ENCODE measurements at places on chromosomes 1 and 21.
A peak's percentile ranks its signal among the peaks of the same experiment; 100 is the strongest.

DNA sequence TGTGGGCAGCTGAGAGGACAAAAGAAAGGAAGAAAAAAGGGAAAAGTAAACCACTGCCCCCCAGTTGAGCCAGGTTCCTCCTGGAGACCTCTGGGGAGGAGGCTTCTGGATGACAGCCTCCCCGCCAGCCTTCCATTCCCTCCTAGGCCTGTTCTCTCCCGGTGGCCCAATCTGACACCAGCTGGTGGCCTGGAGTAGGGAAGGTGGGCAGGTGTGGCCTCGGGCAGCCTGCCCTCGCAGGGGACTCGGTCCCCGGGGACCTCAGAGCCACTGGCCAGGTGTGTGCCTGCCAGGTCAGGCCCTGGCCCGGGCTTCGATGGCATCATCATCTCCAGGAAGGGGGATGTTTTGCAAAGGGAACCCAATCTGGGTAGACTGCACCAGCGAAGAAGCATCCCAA is 159.0 kb downstream of the CASZ1 start:
- no peak for DNase-seq

DNA sequence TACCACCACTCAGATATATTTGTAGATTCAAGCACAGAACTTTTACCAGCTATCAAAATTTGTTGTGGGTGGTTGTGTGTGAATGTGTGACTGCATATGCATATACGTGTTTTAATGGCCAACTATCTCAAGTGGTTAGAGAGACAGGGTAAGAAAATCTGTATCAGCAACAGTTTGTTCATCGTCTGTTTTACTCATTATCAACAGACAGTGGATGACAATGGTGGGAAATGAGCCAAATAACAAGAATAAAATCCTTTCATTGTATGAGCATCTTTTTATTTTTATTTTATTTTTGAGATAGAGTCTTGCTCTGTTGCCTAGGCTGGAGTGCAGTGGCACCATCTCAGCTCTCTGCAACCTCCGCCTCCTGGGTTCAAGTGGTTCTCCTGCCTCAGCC is 22.7 kb upstream of the DYNLT5 start:
- DNase-seq: no peak

DNA sequence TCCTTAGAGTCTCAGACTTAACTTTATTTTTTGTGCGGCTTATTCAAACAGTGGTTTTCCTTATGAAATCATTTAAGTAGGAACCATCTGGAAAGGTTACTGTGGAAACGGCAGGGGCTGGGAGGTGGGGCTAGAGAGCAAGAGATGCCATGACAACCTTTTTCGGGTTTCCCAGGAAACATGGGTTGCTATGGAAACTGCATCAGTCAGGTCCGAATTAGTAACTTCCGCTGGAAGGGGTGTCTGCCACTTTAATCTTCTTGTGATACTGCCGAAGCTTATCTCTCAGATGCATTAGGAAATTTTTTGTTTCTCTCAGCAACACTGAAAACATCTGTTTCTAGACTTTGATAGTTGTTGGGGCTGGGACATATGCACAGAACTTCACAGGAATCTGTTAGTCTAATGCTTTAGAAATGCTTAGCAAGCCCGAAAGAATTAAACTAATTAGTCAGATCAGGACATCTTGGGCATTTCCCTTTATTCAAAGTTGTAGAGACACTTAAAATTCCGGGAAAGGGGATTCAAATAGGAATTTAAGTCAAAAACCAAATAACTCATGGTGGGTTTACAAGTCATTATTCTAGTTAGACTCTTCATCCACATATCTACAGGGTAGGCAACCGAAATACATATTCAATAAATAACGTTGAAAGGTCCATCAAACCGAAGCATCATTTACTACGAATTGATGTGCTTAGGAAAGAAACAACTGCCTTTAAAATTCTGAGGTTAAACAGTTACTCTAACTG is 2.6 kb downstream of the KCNA3 start:
- DNase-seq: peak; percentile 35

DNA sequence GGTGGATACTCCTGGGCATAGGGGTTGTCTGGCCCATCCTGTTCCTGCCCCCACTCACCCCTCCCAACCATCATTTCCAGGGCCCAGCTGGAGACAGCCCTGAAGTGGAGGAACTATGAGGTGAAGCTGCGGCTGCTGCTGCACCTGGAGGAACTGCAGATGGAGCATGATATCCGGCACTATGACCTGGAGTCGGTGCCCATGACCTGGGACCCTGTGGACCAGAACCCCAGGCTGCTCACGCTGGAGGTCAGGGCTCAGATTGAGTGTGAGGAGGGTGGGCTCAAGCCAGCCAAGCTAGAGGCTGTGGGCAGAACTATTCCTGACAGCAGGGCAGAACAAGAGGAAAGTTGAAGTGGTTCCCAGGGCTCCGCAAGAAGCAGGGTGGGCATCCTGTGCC is 14.2 kb downstream of the RHOC start:
- DNase-seq: no peak

DNA sequence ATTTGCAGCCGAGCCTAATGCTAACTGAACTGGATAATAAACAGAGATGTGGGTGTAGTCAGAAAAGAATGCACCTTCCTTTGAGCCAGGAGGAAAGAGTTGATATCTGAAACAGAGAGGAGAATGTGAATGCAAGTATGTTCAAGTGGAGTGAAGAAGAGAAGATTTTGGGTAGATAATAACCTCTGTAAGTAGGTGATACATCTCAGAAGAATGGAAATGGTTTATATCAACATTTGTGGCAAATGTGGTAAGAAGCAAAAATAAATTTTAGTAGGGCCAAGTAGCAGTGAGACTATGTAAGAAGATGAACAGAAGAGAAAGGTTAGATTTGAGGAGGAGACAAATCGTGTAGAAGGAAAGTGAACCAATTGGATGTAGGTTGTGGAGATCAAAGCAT is 1.7 kb upstream of the DNTTIP2 start:
- no peak for DNase-seq

DNA sequence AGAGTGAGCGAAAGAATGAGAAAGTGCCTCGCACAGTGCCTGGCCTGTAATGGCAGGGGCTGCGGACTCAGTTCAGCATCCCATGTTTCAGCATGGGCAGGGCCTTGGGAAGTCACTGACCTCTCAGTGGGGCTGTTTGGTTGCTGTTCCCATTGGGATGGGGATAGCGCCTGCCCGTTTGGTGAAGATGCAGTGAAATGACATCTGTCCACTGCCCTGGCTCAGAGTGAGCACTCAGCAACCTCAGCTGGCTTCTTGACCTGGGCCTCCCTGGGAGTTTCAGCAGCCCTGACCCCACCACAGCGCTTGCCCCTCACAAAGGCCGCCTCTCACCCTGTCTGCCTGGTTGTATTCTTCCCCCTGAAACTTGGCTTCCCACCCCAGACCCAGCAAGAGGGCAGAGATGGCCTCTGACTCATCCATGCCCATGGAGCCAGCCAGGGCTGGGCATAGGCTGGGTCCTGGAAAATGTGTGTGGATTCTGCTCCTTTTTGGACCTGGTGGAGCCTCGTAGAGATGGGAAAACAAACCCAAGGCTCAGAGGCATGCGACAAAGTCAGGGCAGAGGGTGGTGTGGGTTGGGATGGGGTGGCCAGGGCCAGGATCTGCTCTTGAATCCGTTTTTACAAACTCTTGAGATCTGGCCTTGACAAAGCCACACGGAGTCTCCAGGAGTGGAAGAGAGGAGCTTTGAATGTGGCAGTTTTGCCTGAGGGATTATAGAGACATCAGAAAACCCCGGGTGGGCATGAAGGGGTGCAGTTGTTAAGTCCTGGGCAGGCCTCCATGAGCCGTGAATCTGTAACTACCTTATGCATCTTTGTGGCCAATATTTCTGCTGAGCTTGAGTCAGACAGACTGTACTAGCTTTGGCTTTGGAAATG is 1.2 kb downstream of the XKR8 start:
- no peak for DNase-seq

GRCh38 chr1:30334767-30335166 is 388.6 kb downstream of the MATN1 start:
- no peak for DNase-seq

DNA sequence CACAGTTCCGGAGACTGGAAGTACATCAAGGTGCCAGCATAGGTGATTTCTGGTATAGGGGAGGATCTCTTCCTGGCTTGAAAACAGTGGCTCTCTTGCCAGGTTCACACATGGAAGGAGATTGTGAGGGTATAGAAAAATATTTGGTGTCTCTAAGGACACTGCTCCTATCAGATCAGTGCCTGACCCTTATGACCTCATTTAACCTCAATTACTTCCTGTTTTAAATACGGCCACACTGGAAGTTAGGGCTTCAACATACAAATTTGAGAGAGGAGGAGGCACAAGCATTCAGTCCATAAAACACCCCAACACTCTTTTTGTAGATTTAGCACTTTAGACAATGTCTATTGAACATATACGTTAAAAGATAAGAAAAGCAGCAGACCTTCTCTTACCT is 37.0 kb downstream of the COL6A1 start:
- DNase-seq: no peak

DNA sequence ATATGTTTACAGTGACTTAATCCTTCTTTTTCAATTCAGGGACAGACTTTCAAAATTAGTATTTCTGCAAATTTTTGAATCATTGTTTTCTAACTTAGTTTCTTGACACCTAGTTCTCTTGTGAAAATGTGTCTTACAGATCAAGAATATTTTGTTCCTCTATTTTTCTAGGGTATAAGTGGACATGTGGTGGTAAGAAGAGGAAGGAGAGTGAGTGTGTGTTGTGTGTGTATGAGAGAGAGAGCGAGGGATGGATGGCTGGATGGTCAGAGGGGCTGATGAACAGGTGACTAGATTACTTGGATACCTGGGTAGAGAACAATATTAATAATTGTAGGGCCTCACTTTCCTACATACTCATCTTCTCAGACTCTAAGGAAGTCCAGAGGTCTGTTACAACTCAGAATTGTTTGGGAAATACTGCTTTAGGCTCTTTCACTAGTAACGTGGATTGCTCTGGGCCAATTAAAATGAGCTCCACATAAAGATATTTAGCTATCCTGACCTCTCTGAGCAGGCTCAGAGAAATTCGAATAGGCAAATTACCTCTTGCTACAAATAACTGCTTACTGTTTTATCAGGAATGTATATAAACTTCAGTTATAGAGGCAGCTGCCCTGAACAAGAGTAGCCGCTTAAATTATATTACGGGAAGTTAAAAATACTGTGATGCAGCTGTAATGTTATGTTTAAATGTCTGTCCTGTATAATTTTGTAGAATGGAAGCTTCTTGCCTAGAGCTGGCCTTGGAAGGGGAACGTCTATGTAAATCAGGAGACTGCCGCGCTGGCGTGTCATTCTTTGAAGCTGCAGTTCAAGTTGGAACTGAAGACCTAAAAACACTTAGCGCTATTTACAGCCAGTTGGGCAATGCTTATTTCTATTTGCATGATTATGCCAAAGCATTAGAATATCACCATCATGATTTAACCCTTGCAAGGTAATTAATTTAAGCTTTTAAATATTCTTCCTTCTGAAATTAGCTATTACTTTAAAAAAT is 19.7 kb downstream of the GPSM2 start:
- no peak for DNase-seq

DNA sequence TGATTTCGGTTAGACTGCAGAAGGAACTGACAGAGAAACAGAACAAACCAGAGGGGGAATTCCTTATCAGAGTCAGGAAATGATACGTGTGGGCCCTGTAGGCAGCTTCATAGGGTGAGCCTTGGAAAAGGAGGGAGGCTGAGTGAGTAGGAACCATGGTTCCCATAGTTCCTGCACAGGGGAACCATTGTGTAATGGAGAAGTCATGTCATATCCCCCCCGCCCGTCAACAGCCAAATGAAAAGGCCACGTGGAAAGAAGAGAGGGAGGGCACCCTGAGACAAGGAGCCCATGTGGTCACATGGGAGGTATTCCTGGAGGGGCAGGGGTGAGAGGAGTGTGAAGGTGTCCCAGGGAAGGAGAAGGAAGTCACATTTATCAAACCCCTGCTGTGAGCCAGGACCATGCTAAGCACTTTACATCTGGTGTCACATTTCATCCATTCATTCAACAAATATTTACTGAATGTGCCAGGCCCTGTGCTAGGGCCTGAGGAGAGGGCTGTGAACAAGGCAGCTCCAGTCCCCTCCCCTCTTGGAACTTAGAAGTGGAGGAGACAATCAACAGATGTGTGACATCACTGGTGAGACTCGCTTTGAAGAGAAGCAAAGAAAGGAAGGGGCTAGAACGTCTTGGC is 15.7 kb upstream of the FGR start:
- DNase-seq: no peak

- no peak for DNase-seq
Measured at GRCh38 chr1:14968251-14968851, 185.2 kb upstream of the TMEM51 start.

- no peak for DNase-seq
Measured at GRCh38 chr1:86227026-86227425, 70.5 kb upstream of the COL24A1 start.

- no peak for DNase-seq
Measured at GRCh38 chr1:203219934-203220333, 9.5 kb downstream of the CHIT1 start.

GRCh38 chr21:37073417-37074196 is 553 bp downstream of the TTC3 start:
- DNase-seq: peak; percentile 49

DNA sequence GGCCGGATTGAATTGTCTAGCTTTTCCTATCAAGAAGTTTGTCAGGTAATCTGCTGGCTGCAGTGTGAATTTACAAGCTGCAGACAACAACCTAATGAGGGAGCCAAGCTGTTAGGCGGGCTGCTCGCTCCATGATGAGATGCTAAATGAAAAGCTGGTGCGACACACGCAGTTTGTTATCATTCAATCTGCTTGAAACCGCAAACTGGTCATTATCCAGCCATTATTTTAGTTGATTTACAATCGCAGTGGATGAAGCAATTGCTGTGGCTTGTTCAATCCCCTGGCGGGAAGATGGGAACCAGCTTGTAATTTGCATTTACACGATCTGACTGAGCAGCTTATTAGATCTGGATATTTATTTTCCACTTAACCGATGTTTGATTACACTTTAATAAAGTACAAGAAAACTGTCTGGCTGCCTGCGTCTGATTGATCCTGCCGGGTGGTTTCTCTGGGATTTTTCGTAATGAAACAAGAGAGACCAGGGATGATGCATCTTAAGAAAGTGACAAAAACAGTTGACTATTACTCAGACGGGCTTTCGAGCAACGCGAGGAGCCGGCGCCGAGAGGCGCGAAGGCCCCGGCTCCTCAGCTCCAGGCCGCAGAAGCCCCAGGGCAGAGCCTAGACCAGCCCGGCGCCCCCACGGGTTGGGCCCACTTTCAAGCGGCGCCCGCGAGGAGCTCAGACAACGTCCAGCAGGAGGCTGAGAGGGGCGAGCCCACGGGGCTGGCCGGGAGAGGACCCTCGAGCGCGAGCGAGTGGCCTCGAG is 118.0 kb upstream of the BARHL2 start:
- no peak for DNase-seq

DNA sequence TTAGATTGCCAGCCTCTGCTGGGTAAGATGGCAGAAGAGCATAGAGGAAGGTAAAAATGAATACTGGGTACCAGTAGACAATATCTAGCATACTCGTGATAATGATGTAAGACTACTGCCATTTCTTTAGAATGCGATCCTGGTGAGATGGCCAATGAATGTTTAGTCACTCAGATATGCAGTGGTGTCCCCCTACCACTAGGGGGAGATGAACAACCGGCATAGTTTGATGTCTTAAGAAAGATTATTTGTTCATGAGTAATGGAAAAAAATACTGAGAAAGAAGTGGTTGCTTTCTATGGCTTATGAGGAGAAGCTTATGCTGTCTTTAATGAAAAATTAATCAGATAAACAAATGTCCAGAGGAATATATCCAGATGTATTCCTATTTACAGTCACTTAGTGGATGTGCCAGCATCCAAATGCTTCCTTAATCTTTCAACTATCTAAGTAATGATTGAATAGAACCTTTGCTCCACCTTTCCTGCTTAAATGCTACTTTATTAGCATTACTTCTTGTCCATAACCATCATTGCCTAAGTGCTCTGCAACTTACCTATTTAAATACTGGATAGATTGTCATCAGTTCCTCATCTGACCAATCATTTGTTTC is 256.6 kb downstream of the ST6GALNAC3 start:
- DNase-seq: peak; percentile 38

Measured in GM20000 (cell line).